ENCODE measurements at places on chromosomes 1 and 21.

DNA sequence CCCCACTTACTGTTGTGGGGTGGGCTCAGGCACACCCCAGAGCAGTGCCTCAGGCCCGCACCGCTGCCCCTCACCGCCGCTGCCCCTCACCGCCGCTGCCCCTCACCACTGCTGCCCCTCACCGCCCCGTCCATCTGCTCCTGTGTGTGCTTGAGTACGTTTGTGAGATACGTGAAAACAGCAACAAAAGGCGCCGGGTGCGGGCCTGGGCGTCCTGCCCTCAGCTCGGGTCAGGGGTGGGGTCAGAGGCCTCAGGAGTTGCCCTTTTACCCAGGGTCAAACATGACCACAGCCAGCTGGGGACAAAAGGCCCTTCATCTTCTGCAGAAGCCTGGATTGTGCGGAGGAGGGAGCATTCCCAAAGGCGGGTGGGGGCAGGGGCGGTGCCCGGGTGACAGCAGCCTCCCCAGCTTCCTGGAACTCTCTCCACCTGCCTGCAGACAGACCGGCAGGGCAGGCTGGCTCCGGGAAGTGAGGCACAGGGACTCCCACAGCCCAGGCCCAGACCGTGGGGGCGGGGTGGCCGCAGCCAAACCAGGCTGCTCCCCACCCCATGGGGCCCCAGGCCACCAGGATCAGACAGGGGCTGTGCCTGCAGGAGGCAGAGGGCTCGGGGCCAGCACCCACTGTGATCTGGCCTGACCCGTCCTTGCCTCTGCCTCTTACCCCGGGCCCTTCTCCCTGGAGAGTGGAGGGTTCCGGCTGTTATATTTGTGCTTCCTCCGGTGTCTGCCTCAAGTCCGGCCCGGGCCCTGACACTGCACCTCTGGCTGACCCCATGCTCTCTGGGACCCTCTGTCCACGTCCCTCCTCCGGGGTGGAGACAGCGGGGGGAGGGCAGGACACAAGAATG lies 2.3 kb upstream of the VWA1 start:
- peak; percentile 9 for DNase-seq

GRCh38 chr1:37071829-37072228 lies 37.5 kb upstream of the GRIK3 start:
- no peak for DNase-seq

GRCh38 chr1:107940017-107940577 lies 24.9 kb downstream of the VAV3 start:
- DNase-seq, result no peak

- DNase-seq, result no peak
Measured at GRCh38 chr1:217343907-217344306, 287.0 kb downstream of the GPATCH2 start.
